ENCODE measurements at places on chromosomes 3 and 15.

DNA sequence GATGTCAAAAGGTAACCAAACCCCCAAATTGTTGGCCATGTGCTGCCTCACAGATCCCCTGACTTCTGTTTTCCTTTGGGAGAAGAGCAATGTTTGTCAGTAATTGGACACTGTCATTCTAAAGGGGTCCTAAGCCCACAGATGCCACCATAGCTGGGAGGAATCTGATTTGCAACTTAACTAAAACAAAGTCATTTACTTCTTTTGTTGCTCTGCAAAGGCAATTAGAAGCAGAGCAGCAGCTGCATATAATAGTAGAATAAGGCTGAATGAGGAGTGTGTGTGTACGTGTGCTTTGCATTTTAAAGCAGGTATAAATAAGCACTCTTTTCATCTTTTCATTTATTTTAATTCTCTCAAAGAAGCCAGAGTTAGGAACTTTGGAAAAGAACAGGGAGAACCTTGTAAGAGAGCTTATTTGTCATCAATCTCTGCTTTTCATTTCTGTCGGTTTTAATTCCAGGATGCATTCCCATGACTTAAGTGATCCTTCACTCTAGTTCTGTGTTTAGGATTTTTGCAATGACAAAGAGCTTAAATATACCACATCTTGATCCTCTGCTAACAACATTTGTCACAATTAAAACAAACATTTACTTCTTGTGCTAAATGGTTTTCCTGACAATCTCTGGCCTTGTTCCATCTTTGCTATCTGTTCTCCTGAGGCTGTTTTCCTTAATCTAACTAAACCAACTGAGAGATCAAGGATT lies 530.2 kb upstream of the CBLB start:
- no peak for DNase-seq

GRCh38 chr3:72517921-72518424 lies 330.3 kb downstream of the SHQ1 start:
- no peak for DNase-seq

GRCh38 chr15:74827614-74828013 lies 1.2 kb downstream of the CPLX3 start:
- DNase-seq, result no peak

- no peak for DNase-seq
Measured at GRCh38 chr3:109195815-109196214, 59.3 kb downstream of the C3orf85 start.

DNA sequence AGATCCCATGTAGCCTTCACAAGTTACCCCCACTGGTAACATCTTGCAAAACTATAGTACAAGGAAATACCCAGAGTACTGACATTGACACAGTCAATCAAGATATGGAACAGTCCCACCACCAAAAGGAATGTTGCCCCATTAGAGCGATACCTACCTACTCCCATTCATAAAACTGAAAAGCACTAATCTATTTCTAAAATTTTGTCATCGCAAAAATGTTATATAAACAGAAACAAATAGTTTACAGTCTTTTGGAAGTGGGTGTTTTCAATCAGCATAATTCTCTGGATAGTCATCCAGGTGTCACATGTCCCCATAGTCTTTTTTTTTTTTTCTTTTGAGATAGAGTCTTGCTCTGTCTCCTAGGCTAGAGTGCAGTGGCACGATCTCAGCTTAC lies 156.9 kb upstream of the AGTR1 start:
- DNase-seq, result no peak

- DNase-seq, result no peak
Measured at GRCh38 chr15:30990036-30990435, 1.4 kb downstream of the MTMR10 start.

DNA sequence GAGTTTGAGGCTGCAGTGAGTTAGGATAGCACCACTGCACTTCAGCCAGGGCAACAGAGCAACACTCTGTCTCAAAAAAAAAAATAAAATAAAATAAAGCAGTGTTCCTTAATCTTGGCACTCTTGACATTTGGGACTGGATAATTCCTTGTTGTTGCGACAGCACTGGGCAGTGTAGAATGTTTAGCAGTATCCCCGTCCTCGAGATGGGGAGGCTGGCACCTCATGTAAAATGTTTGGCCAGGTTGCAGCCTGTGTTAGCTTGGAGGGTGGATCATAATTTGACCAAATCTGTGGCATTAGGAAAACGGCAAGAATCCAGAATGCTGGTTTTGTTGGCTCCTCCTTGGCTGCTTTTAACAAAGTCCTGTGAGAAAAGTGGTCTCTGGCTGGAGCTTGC lies 47.0 kb downstream of the ZNF445 start:
- no peak for DNase-seq

- no peak for DNase-seq
Measured at GRCh38 chr3:147130461-147130860, 275.9 kb downstream of the ZIC4 start.

DNA sequence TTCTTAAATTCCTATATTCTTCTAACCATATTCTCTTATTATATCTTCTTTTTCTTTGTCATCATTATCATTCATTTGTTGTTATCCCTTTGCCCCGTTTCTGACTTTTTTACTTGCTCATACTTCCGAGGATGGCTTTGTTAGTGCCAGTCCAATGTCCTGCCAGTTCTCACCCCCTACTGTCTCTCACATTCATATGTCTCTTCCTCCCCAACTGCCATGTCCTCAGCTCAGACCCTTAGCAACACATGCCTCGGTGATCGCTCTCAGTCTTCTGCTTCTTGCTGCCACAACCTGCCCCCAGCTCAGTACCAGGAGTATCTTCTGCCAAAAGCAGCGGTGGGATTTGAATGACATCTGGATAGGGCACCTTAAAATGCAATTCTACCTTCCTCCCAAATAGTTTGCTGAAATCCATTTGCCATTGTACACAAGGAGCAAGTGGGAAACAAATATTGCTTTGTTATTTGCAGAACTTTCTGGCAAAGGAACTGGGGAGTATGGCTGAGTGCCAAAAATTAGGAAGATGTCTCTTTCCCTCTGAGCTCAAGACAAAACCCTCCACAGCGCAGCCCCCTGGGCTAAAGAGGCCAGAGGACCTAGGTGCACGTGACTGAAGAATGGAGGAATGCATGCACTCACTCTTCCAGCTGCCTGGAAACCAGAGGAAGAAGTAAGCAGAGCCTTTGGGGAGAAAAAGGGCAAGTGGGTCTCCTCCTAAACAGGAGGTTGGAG lies 57.7 kb upstream of the CTNNB1 start:
- no peak for DNase-seq

- DNase-seq, result no peak
Measured at GRCh38 chr3:14216257-14217048, 37.8 kb downstream of the LSM3 start.

DNA sequence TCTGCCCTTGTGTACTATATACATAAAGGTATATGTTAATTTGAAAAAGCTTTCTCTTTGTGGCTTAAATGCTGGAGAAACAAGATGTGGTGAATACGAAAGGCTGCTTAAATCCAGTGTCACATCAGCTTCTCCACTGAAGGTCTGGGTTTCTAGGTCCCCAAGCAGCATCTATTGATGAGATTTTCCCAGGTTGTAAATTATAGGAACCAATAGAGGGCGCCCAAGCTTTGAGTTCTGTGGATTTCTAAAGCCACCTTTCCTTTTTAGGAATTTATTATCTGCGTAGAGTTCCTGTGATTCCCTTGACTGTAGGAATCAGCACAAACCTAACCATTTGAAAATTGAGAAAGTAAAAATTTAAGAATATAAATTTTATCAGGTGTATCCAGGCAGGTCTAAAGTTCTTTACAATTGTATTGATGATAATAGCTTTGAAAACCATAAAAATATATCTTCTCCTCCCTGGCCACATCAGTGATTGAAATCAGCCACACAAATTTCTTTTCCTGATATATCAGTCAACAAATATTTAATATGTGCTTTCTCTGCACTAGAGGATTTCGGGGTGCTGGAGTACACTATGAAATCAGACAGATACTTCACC lies 88.3 kb upstream of the ADAMTSL3 start:
- no peak for DNase-seq

- DNase-seq, result no peak
Measured at GRCh38 chr15:78220713-78221112, 13.7 kb downstream of the ACSBG1 start.

All from NCI-H1694 (cell line).